Transverse colon (tissue), 4 donors: ENCODE measurements at places on chromosomes 13 and 19. TPM values are rescaled to one million over a fixed set of nuclear protein-coding genes. Genes with fewer than 3 reads are reported as not detected.

The KLK11 gene
- total RNA-seq: 0.79 TPM

The ERICH4 gene
- total RNA-seq: not detected

The CGB8 gene
- total RNA-seq: not detected

DNA sequence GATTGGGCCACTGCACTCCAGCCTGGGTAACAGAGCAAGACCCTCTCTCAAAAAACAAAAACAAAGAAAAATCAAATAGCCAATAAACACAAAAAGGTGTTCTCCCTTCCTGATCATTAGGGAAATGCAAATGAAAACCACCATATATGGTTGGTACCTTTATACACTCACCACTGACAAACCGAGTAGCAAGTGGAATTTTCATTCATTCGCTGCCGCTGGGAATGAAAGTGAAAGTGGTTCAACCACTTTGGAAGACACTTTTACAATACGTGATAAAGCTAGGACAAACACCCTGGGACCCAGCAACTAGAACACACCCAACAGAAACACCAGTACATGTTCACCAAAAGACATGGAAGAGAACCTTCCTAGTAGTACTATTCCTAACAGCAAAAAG lies 21.0 kb downstream of the GRIK5 start:
- no peak overlapping the region for H3K4me3 ChIP-seq
- no peaks in the 10 kb centered on the region for H3K4me1 ChIP-seq
- H3K27me3 ChIP-seq: no peaks in the 10 kb centered on the region

GRCh38 chr13:50334944-50335343 lies 319.7 kb downstream of the KCNRG start:
- no peak overlapping the region for H3K27ac ChIP-seq
- H3K4me3 ChIP-seq: no peak overlapping the region
- H3K4me1 ChIP-seq: no peaks in the 10 kb centered on the region
- DNase-seq: no peak
- no peaks in the 10 kb centered on the region for H3K36me3 ChIP-seq

DNA sequence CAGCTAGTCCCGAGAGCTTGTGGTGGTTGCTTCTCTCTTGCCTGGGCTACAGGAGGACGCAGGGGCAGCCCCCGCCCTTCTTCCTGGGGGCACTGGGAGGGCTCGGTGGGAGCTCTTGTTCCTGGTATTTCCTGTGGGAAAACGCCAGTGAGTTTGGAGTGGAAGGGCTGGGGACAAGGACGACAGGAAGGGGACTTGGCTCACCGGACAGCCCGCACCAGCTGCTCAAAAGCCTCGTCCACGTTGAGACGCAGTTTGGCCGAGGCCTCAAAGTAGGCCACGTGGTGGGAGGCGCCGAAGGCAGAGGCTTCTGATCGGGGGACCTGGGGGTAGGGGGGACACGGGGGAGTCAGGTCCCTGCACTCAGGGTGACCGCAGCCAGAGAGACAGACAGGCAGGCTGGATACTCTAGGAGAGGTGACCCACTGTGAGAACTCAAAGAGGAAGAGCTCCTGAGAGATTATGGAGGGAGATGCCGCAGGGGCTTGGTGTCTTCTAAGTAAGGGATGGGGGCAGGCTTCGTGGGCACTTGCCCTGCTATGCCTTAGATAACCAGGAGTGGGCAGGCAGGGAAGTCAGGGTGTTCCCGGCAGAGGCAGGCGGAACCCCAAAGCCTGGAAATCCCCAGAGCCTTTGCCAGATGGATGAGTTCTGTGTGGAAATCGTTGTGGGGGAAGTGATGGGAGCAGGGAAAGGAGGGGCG lies 4.3 kb downstream of the RRAS start:
- peaks cover 23% of the 10 kb centered on the region for H3K4me1 ChIP-seq
- H3K27ac ChIP-seq: peak overlapping the region; percentile 36
- H3K36me3 ChIP-seq: no peaks in the 10 kb centered on the region
- no peaks in the 10 kb centered on the region for H3K27me3 ChIP-seq

DNA sequence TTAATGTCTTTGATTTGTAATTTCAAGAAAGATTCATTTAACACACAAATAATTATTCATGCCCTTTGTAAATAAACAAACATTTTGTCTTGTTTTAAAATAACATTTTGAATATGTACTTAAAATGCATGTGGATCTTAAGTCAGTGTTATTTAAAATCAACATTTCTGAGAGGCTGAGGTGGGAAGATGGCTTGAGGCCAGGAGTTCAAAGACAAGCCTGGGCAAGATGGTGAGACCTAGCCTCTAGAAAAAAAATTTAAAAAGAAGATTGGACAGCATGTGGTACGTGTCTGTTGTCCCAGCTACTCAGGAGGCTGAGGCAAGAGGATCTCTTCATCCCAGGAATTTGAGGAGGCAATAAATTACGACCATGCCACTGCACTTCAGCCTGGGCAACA lies 1268.2 kb downstream of the SLITRK1 start:
- H3K27me3 ChIP-seq: no peaks in the 10 kb centered on the region
- no peak overlapping the region for H3K27ac ChIP-seq
- H3K4me3 ChIP-seq: no peak overlapping the region
- no peaks in the 10 kb centered on the region for H3K36me3 ChIP-seq
- H3K4me1 ChIP-seq: no peaks in the 10 kb centered on the region

- H3K4me3 ChIP-seq: no peak overlapping the region
- no peak for DNase-seq
- no peaks in the 10 kb centered on the region for H3K4me1 ChIP-seq
- no peaks in the 10 kb centered on the region for H3K36me3 ChIP-seq
- no peaks in the 10 kb centered on the region for H3K27me3 ChIP-seq
Measured at GRCh38 chr13:19836472-19836871, 27.0 kb downstream of the ZMYM5 start.

- no peaks in the 10 kb centered on the region for H3K27me3 ChIP-seq
- no peaks in the 10 kb centered on the region for H3K36me3 ChIP-seq
- no peak overlapping the region for H3K4me3 ChIP-seq
- DNase-seq: no peak
- H3K27ac ChIP-seq: no peak overlapping the region
- peaks cover 27% of the 10 kb centered on the region for H3K4me1 ChIP-seq
Measured at GRCh38 chr13:110213461-110214074, 93.4 kb downstream of the COL4A1 start.

DNA sequence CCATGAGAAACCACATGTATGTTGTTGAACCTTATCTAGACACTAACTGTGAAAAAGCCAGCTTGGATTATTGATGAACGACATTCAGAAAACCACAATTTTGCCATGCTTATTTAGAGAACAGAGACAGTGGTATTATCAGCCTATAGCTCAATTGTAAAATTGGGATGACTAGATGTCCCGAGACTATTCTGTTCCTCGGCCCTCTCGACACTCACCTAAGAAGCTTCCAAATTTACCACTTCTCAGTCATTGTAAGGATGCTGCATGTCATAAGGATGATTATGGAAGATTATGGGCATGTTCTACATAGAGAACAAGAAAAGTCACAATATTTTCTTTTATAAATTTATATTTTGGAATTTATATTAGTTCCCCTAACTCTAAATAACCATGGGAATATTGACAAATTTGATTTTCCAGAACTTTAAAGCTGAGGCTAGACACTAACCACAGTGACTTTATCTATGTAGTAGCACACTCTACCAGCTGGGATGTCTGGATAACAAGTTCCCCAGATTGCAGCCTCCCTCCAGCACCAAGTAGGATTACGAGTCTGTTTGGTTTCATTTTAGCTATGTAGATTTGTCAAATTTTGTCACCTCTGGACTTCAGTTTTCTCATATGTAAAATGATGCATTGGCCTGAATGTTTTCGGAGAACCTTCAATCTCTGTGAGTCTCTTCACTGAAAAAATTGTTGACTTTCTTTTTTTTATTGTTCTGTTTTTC lies 513.6 kb downstream of the IRS2 start:
- no peaks in the 10 kb centered on the region for H3K4me1 ChIP-seq
- H3K27me3 ChIP-seq: no peaks in the 10 kb centered on the region
- no peak overlapping the region for H3K27ac ChIP-seq
- DNase-seq: no peak

DNA sequence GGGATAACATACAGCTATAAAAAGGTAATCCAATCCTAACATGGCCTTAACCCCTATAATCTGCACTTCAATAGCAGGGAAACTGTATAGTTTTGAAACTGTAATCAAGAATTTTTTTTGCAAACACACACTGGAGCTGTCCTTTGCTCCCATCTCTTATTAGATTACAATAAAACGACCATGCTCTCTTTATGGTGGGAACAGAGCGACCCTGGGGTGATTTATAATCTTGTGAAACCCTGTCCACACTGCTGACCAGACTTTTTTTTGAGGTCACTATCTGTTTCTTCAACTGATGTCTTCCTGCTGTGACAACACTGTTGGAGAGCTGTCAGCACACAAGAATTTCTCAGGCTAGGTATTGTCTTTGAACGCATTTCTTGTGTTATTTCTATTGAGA lies 35.3 kb downstream of the DACH1 start:
- no peak overlapping the region for H3K4me3 ChIP-seq
- DNase-seq: no peak
- no peaks in the 10 kb centered on the region for H3K36me3 ChIP-seq
